ENCODE measurements at places on chromosomes 6 and 20.
A peak's percentile ranks its signal among the peaks of the same experiment; 100 is the strongest.

DNA sequence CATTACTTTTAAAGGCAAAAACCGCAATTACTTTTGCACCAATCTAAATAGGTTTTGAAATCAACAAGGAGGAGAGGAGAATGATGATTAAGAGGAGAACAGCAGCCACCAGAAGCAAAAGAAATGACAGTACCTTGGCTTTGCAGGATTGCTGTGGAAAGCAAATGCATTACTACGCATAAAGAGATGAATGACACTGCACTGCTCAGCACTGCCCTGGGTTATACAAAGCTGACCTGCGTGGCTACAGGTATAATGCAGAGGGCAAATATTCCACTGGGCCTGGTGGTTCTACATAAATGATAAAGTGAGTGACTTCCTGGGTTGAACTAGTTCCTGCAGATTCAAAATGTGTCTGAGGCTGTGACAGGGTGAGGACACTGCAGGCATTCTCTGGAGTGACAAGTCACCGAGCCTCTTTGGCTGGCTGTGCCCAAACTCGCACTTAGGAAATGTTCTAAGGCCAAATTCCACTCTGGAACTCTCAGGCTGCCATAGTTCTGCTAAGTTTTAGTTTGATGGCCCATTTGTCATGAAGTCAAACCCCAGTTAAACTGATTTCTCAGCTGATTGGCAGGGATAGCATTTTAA is 78.6 kb downstream of the INSM1 start:
- DNase-seq = no peak

- peak; percentile 88 for DNase-seq
Measured at GRCh38 chr20:62952373-62952967, at the start of gene SLC17A9. SLC17A9 (plus strand) TSS chr20:62952709; CDS start chr20:62952831, 122 bp downstream.

DNA sequence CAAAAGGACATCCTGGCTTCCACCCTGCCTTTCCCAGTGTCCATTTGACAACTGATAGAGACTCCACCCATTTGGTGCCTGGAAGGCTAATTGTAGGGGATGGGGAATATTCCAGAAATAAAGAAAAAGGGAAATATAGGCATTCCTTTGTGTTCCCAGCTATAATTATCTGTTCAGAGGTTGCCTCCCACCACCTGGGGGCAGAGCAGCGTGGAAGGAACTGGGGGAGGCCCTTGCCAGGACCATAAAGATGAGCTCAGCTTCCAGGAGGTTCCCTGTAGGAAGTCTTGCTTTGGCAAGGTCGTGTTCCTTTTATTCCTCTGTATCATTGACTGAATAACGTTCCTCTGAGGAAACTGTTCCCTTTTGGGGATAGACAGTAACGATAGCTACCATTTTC is 214.7 kb downstream of the TFAP2C start:
- DNase-seq = no peak

GRCh38 chr6:90865513-90865912 is 278.6 kb upstream of the MAP3K7 start:
- DNase-seq = no peak

DNA sequence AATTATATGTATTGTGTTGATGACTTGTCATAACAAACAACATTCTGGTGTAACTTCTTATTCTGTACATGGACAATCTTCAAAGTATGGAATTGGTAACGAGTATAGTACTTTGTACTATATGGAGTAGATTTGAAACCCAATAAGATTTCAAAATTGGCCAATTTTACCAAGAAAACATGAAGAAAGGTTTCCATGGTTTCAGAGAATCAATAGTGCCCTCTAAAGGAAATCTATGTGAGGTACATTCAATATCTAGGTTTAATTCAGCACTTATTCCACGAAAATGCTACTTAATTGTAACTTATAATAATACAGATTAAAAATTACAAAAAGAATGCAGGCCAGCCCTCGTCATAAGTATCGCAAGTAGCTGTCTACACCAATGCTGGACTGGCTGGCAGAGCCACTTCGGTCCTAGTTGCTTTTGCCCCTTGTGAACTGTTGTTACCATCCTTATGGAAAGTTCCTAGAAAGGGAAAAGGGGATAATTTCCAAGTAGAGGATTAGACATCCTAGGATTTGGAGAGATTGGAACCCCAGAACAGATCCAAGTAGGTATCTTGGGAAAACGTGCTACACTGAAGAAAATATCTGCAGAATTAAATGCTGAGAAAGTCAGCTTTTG is 70.9 kb downstream of the LCA5 start:
- no peak for DNase-seq

GRCh38 chr20:33647603-33648395 is 14.3 kb upstream of the C20orf144 start:
- no peak for DNase-seq

DNA sequence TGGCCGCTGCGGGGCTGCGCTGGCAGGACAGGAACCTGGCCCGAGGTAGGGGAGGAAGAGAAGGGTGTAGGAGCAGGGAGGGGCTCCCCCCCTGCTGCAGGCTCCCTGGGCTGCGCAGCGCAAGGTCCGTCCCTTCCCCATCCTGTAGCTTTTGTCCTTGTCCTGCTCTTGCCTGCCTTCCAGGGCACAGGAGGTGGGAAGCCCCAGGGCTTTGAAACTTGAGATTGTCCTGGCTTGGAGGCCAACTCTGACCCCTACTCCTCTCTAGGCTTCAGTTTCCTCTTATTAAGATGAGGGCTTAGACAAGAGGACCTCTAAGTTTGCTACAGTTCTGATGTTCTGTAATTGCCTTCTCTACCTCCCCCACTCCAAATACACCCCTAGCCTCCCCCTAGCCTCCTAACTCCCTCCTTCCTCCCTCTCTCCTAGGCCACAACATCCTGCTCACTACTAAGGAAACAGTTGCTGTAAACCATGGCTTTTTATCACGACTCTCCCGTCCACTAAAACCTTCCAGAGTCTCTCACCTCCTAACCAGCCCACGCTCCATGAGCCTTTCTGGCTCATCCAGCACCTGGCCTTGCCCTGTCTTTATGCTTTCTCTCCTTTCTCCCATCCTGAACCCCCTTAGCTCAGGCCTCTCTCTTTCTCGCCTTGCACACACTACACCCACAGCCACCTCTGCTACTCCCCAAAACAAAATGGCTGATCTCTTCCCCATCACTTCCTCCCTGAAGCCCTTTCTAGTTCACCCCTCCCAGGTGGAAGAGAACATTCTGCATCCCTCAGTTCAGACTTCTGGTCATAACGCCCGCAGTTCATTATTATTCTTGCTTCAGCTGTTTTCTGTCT is 10.2 kb downstream of the UNC5CL start:
- DNase-seq = no peak

DNA sequence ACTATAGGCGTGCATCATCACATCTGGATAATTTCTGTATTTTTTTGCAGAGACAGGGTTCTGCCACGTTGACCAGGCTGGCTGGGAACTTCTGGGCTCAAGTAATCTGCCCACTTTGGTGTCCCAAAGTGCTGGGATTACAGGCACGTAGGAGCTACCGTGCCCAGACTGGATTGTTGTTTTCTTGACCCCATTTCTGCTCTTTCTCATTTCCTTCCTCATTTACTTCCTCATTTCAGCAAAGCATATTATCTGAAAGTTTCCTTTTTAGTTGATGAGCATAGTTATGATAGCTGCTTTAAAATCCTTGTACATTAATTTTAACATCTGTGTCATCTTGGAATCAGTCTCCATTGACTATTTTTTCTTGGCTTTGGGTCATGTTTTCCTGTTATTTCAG is 301.0 kb upstream of the RUNX2 start:
- no peak for DNase-seq

- DNase-seq = peak; percentile 22
Measured at GRCh38 chr6:82568290-82568993, 204.8 kb downstream of the TPBG start.
